ENCODE measurements at places on chromosomes 5 and 9.

- DNase-seq, result no peak
Measured at GRCh38 chr9:72022841-72023240, 37.6 kb downstream of the C9orf57 start.

GRCh38 chr5:20050262-20050661 is 62.3 kb upstream of the CDH18 start:
- no peak for DNase-seq

GRCh38 chr9:117720987-117721386 is 16.8 kb downstream of the TLR4 start:
- DNase-seq, result no peak

- peak; percentile 44 for DNase-seq
Measured at GRCh38 chr5:137036640-137037039, 462.5 kb downstream of the SPOCK1 start.

GRCh38 chr5:17037751-17038150 is 101.7 kb upstream of the MYO10 start:
- no peak for DNase-seq

GRCh38 chr9:134473141-134474054 is 147.1 kb downstream of the RXRA start:
- DNase-seq, result no peak

All from lung (tissue), 17 donors.